ENCODE measurements at places on chromosomes 12 and 14.

- peaks cover 1% of the 10 kb centered on the region for H3K27me3 ChIP-seq
- no peak overlapping the region for H3K4me3 ChIP-seq
- no peak overlapping the region for H3K27ac ChIP-seq
- no peaks in the 10 kb centered on the region for H3K4me1 ChIP-seq
Observed at GRCh38 chr14:57461777-57462320, 31.8 kb downstream of the CCDC198 start.

DNA sequence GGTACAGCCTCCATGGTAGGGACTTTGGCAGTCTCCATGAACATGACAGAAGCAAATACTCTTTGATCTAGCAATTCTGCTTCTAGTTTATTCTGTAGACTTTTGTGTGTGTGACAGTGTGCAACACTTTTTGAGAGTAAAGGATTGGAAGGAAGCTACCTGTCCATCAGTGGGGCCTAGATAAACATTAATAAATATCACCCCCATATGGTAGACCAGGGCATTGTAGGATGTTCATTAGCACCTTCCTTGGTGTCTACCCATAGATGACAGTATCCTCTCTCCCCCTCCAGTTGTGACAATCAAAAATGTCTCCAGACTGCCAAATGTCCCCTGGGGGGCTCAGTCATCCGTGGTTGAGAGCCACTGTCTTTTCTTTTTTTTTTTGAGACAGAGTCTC, 10.8 kb downstream of the SNRNP35 start:
- H3K4me1 ChIP-seq: peaks cover 14% of the 10 kb centered on the region
- DNase-seq: no peak
- H3K27ac ChIP-seq: no peak overlapping the region
- H3K27me3 ChIP-seq: no peaks in the 10 kb centered on the region
- peaks cover 21% of the 10 kb centered on the region for H3K36me3 ChIP-seq

DNA sequence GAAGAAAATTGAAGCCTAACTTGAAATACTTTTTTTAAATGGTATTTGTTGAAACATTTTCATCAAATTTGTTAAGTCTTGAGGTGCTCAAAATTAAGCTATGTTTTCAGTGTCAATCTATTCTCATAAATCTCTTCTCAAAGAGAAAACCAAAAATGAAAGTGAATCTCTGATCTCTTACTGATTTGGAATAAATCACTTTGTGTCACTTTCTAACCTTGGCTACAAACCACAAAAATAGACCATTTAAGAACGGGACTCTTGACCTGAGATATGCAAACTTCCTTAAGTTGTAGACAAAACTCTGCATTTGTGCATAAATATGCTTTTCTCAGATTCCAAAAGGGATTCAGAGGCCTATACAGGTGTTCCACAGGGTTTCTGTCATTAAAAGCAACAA, 192.9 kb downstream of the SEC23A start:
- H3K27me3 ChIP-seq: peaks cover 5% of the 10 kb centered on the region
- no peak for DNase-seq
- H3K4me1 ChIP-seq: no peaks in the 10 kb centered on the region
- no peaks in the 10 kb centered on the region for H3K36me3 ChIP-seq

DNA sequence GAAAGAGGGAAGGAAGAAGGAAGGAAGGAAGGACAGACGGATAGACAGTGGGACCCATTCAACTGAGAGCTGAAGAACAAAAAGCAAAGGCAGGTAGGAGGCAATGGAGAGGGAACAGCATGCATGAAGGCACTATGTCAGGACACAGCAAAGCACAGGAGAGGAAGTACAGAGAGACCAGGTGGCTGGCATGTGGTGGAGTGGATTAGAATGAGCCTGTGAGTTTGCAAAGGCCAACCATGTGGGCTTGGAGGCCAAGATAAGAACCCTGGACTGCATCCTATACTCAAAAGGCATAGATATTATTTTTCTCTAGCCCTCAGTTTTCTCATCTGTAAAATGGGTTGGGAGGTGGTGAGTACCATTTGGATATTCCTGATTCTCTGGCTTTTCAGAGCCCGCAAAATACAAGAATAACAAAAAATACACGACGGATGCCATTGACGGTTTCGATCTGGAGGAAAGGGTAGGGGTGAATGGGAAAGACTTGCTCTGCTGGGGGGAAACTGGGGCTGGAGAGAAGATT, 102.9 kb downstream of the WSCD2 start:
- no peaks in the 10 kb centered on the region for H3K4me1 ChIP-seq
- no peaks in the 10 kb centered on the region for H3K27me3 ChIP-seq
- H3K4me3 ChIP-seq: no peak overlapping the region
- DNase-seq: no peak
- no peak overlapping the region for H3K27ac ChIP-seq
- H3K36me3 ChIP-seq: peaks cover 5% of the 10 kb centered on the region

- no peak overlapping the region for H3K4me3 ChIP-seq
- H3K27me3 ChIP-seq: peaks cover 6% of the 10 kb centered on the region
- no peaks in the 10 kb centered on the region for H3K36me3 ChIP-seq
- 0 out of 2 replicates have a peak, but pooled peaks cover 7% of the 10 kb centered on the region for H3K4me1 ChIP-seq
Observed at GRCh38 chr12:108603743-108604142, 5.9 kb upstream of the TMEM119 start.
